Epithelial cell of prostate (primary cell): ENCODE measurements at places on chromosomes 5 and 9.

GRCh38 chr9:108688676-108689075 lies 167.1 kb downstream of the ACTL7B start:
- no peak for DNase-seq

DNA sequence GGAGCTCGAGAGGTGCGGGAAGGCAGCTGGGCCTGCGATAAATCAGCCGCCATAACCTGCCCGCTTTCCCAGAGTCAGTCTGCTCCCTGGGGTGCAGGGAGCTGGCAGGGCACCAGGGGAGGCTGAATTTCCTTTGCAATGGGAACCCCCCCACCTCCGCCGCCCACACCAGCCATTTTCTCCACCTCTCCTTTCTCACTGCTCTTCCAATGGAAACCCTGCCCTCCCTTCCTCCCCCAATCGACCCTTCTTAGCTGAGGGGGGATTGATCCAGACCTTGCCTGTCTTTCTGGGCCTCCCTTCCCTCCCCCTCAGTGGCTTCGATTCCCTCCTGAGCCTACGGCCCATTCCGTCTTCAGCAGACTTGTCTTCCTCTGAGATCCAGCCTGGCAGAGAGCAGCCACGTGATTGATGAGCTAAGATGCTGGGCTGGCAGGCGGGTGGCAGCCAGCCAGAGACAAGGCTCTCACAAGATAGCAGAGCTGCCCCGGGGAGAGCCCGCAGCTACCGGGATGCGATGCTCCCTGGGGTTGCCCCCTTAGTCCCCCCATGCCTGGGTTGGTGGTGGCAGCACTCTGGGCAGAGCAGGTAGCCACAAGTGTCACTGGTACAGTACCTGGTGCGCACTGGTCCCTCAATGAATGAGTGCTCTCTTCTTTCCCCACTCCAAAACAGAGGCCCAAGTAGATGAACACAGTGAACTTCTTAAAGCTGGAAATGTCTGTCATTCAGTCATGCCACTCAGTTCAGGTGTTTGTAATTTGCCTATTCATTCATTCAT lies 53.7 kb upstream of the FABP6 start:
- no peak for DNase-seq

- no peak for DNase-seq
Measured at GRCh38 chr9:22622815-22623214, 176.2 kb downstream of the DMRTA1 start.

DNA sequence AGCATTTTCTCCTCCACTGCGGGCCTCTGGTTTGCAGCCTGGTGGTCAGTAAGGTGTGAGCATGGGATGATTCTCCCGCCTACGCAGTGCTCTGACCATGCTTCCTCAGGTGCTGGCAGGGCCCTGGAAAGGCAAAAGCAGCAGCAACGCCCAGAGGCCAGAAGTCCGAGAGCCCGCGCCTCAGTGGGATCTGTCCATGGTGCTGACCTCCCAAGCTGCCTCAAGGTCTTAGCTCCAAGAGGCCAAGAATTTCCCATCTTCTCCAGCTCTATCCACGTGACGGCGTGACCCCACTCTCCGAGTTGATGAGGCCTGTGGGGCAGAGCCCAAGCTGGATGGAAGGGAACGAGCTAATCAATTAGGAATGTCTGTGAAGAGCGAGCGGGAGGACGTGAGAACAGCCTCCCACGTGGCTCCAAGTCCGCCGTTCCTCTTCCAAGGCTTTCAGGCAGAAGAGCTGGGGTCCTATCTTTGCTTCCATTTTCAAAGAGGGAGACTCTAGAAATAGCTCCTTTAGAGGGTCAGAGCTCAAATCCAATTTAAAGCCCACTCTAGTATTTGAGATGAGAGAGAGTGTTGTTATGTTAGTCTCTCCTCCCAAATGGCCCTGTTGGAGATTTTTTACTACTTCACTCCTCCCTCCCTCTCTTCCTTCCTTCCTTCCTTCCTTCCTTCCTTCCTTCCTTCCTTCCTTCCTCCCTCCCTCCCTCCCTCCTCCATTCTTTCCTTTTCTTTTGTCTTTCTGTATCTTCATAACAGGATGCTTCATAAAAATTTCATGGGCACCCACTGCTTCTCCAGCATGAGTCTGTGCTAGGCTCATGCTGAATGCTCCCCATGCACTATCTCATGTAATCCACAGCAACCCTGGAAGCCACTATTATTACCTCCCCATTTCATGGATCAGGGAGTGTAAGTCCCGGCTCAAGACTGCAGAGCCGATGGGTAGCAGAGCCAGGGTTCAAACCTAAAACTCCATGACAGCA lies 69.3 kb downstream of the OLFM1 start:
- DNase-seq = no peak

DNA sequence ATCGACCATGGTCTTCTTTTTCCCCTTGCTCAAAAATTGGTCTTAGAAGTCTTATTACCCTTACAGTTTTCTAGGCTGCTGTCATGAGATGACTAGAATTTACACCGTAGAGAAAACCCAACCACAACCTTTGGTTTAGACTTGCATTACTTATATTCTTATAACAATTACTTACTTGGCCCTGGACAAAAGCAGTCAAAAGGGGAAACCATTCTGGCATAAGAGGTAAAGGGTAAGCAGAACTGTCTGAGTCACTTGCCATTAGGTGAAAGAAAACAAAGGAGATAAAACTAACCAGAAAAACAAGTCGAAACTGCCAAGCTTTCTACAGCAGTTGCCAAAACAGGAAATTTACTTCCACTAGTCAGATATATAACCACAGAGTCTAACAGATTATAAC lies 17.9 kb downstream of the TMEM245 start:
- DNase-seq = peak; percentile 80

DNA sequence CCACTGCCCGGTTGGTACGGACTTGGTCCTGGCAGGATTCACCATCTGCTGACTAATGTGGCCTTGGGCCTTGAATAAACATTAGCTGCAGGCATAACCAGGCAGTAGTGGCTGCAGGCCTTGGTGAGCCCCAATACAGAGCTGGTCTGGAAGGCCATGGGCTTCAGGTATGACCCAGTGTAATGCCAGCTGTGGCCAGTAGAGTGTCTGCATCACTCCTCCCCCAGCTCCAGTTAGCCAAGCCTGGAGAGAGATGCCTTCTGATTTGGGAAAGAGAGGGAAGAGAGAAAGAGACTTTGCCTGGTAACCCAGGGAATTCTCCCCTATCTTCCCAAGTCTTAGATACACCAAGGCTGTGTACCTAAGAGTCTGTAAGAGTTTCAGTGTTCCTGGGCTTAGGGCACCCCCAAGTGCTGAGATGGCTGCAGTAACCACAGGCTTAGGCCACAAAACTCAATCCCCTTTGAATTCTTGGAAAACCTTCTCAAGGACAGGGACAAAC lies 5.6 kb upstream of the C5 start:
- no peak for DNase-seq

DNA sequence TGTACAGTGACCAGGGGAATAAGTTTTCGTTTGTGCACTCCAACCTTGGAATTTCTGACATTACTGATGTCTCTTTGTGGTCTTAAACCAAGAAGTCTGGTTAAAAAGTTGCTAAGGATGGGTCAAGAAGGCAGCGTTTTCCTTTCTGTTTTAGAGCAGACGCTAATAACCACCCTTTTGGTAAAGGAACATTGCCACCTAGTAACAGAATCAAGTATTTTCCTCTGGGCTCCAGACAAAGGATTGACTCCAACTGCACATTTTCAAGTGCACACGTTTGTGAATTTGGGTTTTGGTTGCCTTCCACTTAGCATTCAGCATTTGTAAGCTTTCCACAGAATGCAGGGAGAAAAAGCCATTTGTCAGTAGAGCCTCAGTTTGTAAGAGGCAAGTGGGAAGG lies 22.2 kb upstream of the CEP78 start:
- no peak for DNase-seq

- no peak for DNase-seq
Measured at GRCh38 chr5:173281910-173282309, 46.3 kb downstream of the STC2 start.

DNA sequence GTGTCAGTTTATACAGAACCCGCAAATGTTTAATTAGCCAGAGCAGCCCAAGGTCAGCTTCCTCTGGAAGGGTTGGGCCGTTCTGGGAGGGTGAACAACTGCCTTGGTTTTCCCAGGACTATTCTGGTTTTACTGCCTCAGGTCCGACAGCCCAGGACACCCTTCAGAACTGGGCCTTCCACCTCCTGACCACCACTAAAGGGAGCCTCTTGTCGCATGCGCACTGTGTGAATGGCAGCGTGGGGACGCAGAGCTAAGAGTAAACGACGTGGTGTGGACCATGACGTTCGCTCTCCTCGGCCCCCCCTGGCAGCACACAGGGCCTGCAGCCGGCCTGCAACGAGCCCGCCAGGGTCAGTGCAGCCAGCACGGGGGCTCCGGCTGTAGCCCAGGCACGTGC lies 214.9 kb downstream of the FANCC start:
- DNase-seq = no peak

- no peak for DNase-seq
Measured at GRCh38 chr5:54347221-54347865, 37.0 kb upstream of the ARL15 start.

GRCh38 chr5:180790020-180790419 lies 12.6 kb downstream of the MGAT1 start:
- no peak for DNase-seq

GRCh38 chr9:130242270-130243014 lies 23.1 kb upstream of the HMCN2 start:
- no peak for DNase-seq

- DNase-seq = peak; percentile 64
Measured at GRCh38 chr5:124315741-124316415, 430.6 kb downstream of the ZNF608 start.

GRCh38 chr5:10611290-10611689 lies 47.4 kb downstream of the ANKRD33B start:
- DNase-seq = no peak

DNA sequence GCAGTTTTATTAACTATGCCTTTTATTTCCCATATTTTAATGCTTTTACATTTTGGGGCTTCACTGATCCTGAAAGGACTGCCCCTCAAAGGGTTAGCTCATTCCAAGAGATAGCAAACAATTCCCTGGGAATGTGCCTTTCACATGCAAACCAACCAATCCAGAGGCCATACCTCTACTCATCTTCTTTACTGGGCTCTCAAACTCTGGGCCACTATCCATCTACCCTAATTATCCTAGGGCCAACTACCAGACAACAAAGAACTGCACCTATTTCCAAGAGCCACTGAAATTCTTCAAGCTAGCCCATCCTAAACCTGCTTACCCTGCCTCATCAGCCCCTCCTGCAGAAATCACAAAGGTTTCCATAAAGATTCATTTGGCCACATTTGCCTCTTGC lies 364.7 kb downstream of the CDH12 start:
- no peak for DNase-seq

GRCh38 chr9:136978073-136978864 lies 965 bp downstream of the PTGDS start:
- DNase-seq = no peak

- DNase-seq = peak; percentile 8
Measured at GRCh38 chr5:119243888-119244287, 111.9 kb upstream of the TNFAIP8 start.

DNA sequence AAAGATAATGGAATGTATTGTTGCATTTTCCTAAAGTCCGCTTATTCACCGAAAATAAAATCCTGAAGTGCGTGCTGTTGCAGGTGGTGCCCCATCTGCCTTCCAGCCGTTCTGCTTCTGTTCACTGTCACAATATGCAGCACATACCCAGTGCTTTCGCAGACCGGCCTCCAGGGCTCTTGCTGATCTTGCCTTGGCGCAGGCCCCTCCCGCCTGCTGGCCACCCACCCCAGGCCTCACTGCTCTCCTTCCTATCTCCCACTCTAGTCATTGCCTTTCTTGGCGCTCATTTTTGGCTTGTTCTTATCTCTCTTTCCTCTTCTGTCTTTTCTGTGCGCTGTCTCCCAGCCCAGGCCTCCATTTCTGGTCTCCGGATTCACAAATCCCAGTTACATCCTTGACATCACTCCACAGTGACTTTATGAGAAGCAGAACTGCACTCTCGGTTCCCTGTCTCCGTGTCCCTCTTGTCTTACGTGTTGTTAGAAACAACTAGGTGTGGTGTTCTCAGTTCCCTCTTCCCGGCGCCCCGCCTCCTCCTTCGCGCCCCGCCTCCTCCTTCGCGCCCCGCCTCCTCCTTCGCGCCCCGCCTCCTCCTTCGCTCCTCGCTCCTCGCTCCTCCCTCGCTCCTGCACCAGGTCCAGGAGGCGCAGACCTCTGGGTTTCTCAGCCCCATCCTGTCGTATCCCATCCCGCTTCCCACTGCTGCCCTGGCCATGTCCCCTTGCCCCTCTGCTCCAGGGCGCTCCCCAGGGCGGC lies 201.7 kb upstream of the OTULINL start:
- DNase-seq = no peak

- DNase-seq = no peak
Measured at GRCh38 chr9:83385317-83385716, 152.9 kb downstream of the FRMD3 start.

GRCh38 chr5:56330167-56330566 lies 97.0 kb upstream of the ANKRD55 start:
- no peak for DNase-seq

- no peak for DNase-seq
Measured at GRCh38 chr9:36504156-36504555, 68.5 kb upstream of the MELK start.

- DNase-seq = no peak
Measured at GRCh38 chr5:57825031-57825686, 342.5 kb upstream of the ACTBL2 start.

- no peak for DNase-seq
Measured at GRCh38 chr9:105636331-105636730, 25.9 kb upstream of the TAL2 start.
